ENCODE measurements at places on chromosomes 5 and 9.
A peak's percentile ranks its signal among the peaks of the same experiment; 100 is the strongest.

DNA sequence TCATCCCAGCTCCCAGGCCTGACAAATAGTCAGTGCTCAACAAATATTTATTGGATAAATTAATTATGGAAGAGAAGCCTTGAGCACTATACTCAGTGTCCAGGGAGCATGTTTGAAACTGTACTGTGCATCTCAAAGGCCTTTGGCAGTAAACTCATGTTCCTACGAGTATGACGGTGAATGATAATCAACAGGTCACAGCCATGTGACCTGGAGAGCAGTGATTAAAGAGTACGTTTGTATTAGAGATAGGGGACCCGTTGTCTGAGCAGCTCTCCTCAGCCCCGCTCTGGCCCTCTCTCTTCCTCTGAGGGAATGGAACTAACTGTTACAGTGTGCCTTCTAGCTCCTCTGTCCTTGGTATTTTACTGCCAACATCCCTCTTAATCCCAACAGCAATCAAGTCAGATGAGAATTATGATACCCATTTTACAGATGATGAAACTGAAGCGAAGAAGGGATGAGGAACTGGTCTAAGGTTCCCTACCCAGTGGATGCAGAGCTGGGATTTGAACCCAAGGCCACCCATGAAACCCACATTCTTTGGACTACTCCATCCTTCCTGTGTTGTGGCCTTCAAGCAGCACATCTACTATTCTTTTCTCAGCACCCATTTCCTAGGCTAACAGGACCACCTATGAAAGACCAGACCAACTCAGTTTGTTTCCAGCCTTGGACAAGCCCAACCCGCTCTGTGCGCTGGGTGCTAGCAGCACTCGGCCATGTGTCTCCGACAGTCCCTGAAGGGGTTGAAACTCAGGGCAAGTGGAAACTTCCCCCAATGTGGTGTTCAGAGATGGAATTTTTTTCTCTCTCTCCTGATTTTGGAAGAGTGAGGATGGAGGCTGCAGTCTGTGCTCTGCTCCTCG, 34.9 kb downstream of the SPRY4 start:
- DNase-seq, result no peak

DNA sequence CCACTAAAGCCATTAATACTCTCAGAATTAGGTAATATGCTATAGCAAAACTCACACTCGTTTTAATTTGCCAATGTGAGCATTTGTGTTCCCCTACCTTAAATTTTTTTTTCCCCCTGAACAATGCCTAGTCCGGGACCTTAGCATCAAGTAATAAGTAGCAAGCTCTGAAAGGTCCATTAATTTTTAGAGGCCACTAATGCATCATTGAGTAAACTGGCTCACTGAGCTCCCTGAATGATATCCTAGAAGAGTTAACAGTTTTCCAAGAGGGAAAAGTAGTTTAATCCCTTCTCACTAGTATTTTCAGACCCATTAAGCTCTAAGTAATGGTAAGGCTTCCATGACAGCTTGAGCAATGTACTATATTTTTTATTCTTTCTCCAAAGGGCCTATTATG, 242.2 kb downstream of the MAT2B start:
- no peak for DNase-seq

GRCh38 chr9:82353631-82354278, 365.2 kb downstream of the SPATA31D1 start:
- DNase-seq, result no peak

- DNase-seq, result no peak
Observed at GRCh38 chr5:88214655-88215054, 54.0 kb downstream of the TMEM161B start.

DNA sequence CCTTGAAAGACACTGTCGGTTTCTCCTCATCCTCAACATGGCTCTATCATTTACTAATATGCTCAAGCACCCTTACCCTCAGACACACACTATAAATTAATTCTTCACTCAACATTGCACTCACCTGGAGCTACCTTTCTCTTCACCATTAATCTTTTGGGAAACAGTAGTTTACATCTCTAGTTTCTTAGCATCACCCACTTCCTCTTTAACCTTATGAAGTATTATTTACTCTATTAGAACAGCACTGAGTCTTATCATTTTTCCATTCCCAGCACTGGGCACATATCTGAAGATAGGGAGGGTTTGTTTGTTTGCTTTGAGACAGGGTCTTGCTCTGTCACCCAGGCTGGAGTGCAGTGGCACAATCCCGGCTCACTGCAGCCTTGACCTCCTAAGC, 213.5 kb downstream of the SMARCA2 start:
- DNase-seq, result no peak

GRCh38 chr5:150175536-150175935, 9.0 kb downstream of the CDX1 start:
- DNase-seq, result peak; percentile 28

- no peak for DNase-seq
Observed at GRCh38 chr5:66329078-66329477, 185.0 kb downstream of the SREK1 start.

GRCh38 chr9:87342743-87343142, 154.9 kb upstream of the DAPK1 start:
- no peak for DNase-seq

DNA sequence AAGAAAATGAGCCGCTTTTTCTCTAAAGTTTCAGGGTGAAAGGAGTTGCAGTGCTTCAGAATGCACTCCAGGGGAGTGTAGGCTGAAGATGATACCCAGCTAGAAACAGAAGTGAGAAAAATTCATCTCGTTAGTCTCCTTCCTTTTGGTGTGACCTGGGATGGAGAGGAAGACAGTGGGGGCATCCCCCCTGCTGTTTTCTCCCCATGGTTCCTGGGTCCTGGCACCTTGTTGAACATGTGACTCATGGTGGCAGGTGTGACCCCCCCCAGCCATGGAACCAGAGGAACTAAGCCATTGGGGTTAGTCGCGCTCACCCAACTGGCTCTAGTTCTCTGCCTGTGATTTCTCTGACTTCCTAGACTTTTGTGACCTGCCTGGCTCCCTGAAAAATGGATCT, 424.6 kb downstream of the CSNK1G3 start:
- DNase-seq, result no peak

GRCh38 chr5:54544044-54544443, 26.5 kb downstream of the SNX18 start:
- DNase-seq, result no peak

DNA sequence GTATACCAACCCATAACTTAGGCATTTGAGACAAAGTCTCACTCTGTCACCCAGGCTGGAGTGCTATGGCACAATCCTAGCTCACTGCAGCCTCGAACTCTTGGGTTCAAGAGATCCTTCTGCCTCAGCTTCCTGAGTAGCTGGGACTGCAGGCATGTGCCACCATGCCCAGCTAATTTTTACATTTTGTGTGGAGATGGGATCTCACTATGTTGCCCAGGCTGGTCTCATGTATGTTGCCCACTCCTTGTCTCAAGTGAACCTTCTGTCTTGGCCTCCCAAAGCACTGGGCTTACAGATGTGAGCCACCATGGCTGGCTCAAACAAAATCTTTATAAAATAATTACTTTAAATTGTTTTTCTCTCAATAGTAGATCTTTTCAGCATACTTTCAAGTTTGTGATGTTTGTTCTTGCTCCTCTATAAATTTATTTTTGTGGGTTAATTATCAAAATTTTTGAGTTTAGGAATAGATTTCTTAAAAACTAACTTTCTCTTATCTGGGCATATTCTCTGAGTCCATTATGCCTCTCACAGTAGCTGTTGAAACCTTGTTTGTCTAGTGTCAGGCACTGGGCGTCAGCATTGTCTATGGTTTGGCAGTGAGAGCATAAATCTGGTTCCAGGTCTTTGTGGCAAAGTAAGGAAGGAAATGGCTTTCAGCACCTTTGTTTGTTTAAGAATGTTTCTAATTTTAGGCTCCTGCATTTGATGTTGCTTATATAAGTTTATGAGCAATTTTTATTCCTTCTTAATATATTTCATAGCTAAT, 38.7 kb downstream of the NLN start:
- no peak for DNase-seq

GRCh38 chr5:9543311-9543920, 2.5 kb downstream of the SEMA5A start:
- no peak for DNase-seq

Measured in inflammatory macrophage treated with lipopolysaccharide for 4 hours (primary cell).